ENCODE measurements at places on chromosomes 4 and X.

DNA sequence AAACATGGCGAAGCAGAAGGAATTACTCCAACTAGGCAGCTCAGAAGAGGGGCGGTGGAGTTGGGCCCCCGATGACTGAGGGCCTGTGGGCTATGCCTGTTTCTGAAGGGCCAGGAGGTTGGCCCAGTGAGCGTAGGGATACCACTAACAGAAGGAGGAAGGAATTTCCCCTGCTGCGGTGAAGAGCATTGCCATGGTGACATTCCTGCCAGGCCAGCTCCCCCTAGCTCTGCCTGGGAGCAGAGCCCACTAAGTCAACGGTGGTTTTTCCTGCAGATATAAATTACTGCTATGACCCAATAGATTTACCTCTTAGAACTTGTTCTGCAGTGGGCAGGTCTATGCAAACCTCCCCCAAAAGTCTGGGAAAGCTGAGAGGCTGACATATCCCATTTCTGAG is 28.9 kb upstream of the HMX1 start:
- no peak for DNase-seq

DNA sequence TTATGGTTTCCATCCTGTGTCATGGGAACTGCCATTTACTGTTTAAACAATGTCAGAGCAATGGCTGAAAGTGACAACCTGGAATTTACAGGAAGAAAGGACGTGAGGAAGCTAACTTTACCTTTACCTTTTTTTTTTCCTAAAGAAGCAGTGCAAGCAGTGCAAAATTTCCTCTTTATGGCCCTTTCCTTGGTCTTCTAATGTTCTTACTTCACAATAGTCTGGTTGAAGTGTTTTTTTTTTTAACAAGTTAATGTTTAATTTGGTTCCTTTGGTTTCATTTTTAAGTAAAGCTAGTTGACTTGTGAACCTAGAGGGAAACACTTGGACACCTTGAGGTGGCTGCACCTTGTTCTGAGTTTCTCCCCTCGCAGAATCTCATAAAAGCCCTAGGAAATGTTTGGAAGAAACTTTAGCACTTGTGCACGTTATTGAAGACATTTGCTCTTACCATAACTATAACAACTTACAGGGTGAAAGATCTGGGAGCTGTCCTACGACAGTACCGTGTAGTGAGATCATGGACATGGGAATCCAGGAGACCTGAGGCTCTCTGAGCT is 1.8 kb downstream of the SGMS2 start:
- DNase-seq: no peak

- DNase-seq: no peak
These were observed 291.9 kb downstream of the BMPR1B start for GRCh38 chr4:95049551-95050233.

- DNase-seq: no peak
These were observed 115.5 kb upstream of the FAM241A start for GRCh38 chr4:112029771-112030171.

DNA sequence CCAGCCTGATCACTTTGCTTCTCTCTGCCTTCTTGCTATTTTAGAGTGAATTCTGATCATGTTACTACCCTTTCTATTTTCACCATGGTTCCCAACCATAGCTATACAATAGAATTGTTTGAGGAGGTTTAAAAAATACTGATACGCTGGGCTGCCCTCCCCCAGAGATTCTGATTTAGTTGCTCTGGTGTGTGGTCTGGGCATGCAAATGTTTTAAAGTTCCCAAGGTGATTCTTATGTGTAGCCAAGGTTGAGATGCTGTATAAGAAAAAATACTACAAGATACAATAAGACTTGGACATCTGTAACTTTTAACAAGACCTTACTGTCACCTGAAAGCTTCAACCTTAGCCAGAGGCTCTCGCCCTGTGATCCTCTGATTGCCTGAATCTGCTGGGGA is 22.2 kb upstream of the INTS6L start:
- no peak for DNase-seq

DNA sequence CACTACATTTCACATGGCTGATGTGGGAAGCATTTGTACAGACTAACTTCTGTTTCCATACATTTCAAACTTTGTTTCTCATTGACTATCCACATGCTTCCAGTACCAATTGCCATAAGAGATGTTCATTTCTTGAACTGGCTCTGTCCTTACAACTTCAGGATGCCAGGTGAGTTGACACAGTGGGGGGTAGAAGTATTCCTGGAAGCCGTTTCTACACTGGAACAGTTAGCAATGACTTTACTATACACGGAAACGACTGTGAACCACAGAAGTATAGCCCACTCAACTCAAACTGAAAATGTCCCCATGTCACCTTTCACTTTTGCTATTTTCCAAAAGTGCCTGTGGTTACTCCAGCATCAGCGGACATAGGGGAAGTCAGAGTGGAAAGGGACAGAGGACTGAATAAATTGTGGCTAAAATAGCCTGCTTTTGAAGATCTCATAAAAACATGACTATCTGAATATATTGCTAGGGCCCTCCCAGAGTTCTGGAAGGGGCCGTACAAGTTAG is 38.0 kb upstream of the DSPP start:
- DNase-seq: no peak

GRCh38 chr4:39354254-39354552 is 12.0 kb downstream of the RFC1 start:
- no peak for DNase-seq

DNA sequence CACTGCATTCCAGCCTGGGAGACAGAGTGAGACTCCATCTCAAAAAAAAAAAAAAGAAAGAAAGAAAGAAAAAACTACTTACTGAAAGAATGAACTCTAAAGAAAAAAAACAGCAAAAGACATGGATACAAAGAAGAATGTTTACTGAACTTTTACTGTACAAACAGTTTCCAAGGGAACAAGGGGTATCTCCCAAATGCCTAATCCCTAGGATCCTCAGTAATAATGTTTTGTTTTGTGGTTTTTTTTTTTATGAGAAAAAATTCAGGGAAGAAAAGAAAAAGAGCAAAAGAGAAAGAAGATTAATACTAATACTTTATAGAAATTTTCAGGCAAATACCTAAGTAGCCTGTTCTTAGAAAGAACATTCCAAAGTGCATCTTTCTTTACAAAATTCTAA is 63.2 kb downstream of the ANTXR2 start:
- no peak for DNase-seq

DNA sequence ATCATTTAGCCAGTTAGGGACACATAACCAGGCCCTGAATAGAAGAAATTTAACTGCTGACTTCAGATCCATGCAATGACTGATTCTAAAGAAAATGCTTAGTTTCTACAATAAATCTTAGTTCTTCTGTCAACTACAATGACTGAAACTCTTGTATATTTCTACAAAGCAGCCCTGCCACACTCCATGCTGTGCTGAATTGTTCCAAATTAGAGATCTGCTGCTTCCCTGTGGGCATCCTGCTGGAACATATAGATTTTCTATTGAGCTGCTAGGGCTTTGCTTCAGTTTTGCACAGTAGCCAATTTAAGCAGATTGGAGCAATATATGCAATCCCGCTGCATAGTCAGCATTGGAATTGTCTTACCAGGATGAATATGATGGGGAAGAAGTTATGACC is 312.8 kb upstream of the SMIM31 start:
- no peak for DNase-seq

All from stimulated activated effector memory CD8-positive, alpha-beta T cell treated with anti-CD3 and anti-CD28 coated beads, Interleukin-12 subunit alpha, Interleukin-12 subunit beta, amount 100 ng/mL, for 72 hours (primary cell).